Activated T-helper 9 cell treated with anti-CD3 and anti-CD28 coated beads, Interleukin-2, amount 50 U/mL, for 16 hours (primary cell): ENCODE measurements at places on chromosomes 3 and 15.

DNA sequence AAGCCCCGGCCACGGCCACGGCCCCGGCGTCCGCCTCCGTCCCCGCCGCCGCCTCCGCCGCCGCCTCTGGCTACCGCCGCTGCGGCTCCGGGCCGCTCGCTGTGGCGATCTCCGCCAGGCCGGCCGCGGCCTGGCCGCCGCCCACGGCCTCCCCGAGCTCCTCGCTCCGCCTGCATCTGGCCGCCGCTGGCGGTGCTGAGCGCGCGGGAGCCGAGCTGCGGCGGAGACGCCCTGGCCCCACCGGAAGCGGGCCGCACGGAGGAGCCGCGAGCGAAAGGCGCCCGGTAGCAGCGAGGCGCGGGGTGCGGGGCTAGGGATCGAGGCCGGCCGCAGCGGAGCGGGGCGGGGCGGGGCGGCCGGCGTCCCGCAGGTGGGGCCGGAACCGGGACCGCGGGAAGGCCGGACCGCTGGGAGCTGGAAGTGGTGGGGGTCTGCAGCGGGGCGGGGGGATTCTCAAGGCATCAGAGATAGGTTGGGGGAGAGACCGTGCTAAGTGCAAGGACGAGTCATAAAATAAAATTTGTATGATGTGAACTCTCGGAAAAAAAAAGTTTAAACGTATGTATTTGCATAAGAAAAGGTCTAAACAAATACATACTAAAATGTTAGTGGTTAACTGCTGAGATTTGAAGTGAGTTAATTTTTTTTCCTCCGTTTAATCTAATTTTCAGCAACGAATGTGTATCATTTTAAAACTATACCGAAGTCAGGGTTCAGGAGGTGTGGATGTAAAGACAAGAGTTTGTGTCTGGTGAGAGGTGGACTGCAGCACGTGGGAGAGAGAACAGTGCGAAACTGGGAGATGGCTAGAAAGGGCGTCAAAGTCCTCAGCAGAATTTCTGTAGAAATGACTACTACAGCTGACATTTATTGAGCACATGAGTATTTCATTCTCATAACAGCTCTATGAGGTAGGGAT lies at the start of gene AVEN:
Gene AVEN, minus strand, starts transcription at position 334 of the 919 bp plus-strand sequence. Its CDS starts 158 bp downstream, at position 176.
- peak; percentile 46 for DNase-seq

DNA sequence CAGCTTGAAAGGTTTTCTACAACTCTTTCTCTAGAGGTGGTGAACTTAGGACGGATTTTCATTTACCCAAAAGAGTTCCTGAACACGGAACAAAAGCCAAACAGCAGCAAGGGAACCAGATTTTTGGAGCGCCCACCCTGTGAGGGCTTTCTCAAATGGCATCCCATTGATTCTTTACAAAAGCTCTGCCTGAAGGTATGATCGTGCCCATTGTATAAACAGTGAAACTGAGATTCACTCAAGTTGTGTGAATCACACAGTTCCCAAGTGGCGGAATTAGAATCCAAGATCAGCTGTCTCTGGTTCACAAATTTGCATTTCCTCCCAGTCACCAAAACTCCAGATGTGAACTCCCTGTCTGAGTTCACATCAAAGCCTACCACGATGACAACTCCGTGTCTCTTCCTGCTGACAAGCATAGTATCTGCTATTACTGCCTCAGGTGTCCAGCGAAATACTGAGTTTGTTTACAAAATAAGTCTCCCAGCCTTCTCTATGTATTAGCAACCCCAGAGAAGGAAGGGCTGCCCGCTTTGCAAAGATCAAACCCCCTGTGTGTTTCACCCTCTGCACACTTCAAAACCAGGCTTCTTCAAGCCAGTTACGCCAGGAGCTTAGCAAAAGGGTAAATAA lies 235.9 kb upstream of the ST8SIA2 start:
- no peak for DNase-seq

DNA sequence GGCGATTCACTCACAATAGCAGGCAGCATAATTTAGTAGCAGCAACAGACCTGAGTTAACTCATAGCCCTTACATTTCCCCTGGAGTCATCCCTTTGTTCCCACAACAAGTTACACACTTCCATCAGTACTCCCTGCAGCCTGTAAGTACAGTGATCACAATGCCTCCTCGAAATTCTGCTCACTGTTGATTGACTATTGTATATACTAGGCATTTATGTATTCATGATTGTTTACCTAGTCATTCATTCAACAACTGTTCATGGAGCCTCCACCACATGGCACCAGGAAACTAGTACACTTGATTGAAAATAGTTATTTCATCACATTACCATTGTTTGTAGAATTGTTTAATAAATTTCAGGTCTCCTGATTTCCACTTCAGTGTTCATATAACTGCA lies 71.4 kb upstream of the P3H2 start:
- no peak for DNase-seq

GRCh38 chr3:64450396-64450956 lies 225.2 kb upstream of the PRICKLE2 start:
- DNase-seq, result no peak

DNA sequence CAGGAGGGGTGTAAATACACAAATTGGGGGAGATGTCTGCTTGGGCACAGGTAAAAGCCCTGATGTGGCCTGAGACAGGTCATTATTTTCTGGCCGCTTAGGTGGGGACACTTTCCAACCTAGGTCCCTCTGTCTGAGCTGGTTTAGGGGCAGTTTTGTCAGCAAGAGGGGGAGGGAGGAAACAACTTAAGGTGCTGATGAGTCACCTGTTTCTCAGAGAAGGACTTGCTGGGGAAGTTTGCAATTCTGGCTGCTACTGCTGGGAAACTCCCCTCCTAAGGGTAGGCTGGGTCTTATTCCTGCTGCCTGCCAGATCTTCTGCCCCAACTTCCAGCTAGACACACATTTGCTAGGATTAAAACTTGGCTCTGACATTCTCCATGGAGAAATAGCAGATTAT lies 4.8 kb upstream of the RHOV start:
- peak; percentile 12 for DNase-seq

- no peak for DNase-seq
These were observed 72.5 kb downstream of the OPA1 start for GRCh38 chr3:193665370-193665989.

GRCh38 chr3:132343018-132343612 lies 25.9 kb downstream of the ACP3 start:
- no peak for DNase-seq

DNA sequence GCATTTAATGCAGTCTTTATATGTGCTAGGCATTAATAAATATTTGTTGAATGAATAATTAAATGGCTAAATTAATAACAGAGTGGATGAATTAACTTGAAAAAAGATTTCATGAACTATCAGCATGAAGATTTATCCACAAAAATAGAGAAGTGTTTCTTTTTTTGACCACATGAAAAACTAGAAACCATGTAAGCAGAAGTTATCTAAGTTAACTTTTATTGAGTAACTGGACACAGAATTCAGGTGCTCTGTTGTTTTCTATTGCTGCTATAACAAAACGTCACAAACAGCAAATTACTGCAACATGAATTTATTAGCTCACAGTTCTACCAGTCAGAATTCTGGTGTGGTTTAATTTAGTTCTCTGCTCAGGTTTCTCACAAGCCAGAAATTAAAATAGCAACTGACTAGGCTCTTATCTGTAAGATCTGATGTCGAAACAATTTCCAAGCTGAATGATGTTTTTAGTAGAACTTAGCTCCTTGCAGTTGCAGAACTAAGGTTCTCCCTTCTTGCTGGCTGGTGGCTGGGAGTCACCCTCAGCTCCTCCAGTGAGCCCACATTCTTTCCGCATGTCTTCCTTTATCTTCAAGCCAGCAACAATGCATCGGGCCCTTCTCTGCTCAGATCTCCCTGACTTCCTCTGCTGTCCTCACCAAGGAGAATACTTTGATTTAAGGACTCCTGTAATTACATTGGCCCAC lies 810.2 kb upstream of the ALCAM start:
- no peak for DNase-seq

GRCh38 chr3:46710671-46711295 lies 6.9 kb downstream of the PRSS50 start:
- no peak for DNase-seq

DNA sequence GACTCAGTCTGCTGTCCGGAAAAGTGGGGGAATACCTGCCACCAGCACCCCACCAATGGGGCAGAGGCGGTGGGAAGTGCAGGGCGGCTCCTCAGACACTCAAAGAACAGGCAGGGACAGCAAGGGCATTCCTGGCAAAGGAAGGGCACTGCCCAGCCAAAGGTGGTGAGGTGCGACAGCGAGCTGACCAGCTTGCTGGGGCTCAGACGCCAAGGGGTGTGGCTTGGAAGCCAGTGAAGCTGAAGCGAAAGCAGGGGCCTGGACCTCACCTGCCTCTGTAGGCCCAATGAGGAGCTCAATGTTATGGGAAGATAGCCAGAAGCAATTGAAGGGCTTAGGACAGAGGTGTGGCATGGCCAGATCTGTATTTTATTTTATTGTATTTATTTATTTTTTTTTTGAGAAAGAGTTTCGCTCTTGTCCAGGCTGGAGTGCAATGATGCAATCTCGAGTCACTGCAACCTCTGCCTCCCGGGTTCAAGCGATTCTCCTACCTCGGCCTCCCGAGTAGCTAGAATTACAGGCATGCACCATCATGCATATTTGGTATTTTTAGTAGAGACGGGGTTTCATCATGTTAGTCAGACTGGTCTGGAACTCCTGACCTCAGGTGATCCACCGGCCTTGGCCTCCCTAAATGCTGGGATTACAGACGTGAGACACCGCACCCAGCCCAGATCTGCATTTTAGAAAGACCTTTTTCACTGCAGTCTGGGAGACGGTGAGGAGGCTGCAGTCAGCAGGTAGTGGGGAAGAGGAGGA lies 4.4 kb upstream of the LMAN1L start:
- DNase-seq, result no peak

DNA sequence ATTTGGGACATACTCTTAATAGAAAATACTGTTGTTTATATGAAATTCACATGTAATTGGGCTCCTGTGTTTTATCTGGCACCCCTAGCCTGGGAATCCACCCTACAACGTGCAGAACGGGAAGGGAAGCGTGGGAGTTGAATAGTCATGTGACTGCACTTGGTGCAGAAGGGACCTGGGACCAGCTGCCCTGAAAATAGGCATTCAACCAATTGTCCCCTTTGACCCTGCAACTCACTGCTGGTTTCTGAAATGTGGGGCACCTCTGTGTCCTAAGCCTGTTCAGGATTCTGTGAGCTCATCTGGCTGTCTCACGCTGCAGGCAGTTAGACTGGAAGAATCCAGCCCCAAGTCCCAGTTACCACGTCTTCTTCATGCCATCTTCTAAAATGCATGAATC lies 79.7 kb downstream of the CACNA2D3 start:
- no peak for DNase-seq

DNA sequence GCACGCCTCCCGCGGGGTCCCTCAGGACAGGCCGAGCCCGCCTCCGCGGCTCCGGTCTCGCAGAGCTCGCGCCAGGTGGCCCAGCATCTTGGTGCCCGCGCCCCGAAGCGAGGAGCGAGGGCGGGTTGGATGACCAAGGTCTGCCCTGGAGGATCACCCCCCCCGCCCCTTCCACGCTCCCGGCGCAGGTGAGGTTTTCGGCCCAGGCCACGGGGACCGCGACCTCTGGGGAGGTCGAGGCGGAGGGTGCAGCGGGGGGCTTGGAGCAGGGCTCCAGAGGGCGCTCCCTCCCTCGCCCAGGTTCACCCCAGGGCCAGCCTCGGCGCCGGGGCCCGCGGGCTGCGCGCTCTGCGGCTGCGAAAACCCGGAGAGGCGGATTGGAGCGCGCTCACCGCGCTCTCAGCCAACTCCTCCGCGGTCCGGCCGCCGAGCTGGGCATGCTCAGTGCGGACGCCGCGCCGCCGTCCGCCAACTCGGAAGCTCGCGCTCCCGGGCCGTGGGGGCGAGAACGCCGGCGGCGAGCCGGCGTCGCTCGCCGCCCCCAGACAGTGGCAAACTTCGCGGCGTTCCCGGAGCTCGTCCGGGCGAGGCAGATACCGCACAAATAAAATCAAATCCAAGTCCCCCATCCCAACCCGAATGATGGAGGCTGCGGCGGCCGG lies at the start of gene MED12L:
Gene MED12L, plus strand, starts transcription at position 438 of the 662 bp plus-strand sequence. CDS start 1,263 bp downstream, outside the sequence.
- DNase-seq, result peak; percentile 19

- DNase-seq, result peak; percentile 8
These were observed 30.5 kb upstream of the TIPARP start for GRCh38 chr3:156643729-156644389.

GRCh38 chr3:146308222-146308621 lies 57.3 kb upstream of the PLSCR4 start:
- DNase-seq, result no peak

GRCh38 chr3:127666676-127667075 lies 6.1 kb upstream of the ABTB1 start:
- no peak for DNase-seq

GRCh38 chr15:85454403-85454802 lies 74.0 kb downstream of the AKAP13 start:
- DNase-seq, result no peak

GRCh38 chr15:39788108-39788507 lies 5.5 kb upstream of the FSIP1 start:
- no peak for DNase-seq

DNA sequence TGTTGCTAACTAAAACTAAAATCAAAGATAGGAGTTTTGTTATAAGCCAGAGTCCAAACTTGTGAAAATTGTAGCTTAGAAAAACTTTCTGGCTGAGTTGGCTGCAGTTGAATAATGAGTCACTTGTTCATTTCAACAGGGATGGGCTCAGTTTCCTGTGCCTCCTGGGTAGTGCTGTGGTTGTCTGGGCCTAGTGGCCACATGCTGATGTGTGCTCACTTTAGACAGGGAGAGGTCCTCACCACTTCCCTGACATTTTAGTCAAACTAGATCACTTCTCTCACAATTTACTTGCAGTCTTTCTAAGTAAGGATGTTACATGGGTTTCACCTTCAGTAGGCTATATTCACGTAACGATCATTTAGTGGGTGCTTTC lies 6.3 kb upstream of the UBE2Q2 start:
- DNase-seq, result peak; percentile 5

- DNase-seq, result no peak
These were observed 191.2 kb downstream of the SEMA6D start for GRCh38 chr15:47908486-47908885.

GRCh38 chr3:73036694-73037591 lies 24.5 kb upstream of the EBLN2 start:
- no peak for DNase-seq

GRCh38 chr3:133490468-133491351 lies 82.8 kb upstream of the CDV3 start:
- peak; percentile 37 for DNase-seq

GRCh38 chr3:142966808-142967207 lies 3.3 kb upstream of the PAQR9 start:
- DNase-seq, result no peak
